Naive thymus-derived CD8-positive, alpha-beta T cell (primary cell): ENCODE measurements at places on chromosomes 2 and 18. TPM values are rescaled to one million over a fixed set of nuclear protein-coding genes. Genes with fewer than 3 reads are reported as not detected.

The EFEMP1 gene
- not detected for total RNA-seq

The FOXI3 gene
- total RNA-seq = not detected

The PLEK gene
- 3.9 TPM for total RNA-seq

The TFPI gene
- not detected for total RNA-seq

- H3K27me3 ChIP-seq = no peaks in the 10 kb centered on the region
- no peaks in the 10 kb centered on the region for H3K4me1 ChIP-seq
- no peak overlapping the region for H3K27ac ChIP-seq
- no peak for DNase-seq
- H3K4me3 ChIP-seq = no peak overlapping the region
- peaks cover 20% of the 10 kb centered on the region for H3K36me3 ChIP-seq
Observed at GRCh38 chr2:222941510-222942032, 80.7 kb downstream of the ACSL3 start.

DNA sequence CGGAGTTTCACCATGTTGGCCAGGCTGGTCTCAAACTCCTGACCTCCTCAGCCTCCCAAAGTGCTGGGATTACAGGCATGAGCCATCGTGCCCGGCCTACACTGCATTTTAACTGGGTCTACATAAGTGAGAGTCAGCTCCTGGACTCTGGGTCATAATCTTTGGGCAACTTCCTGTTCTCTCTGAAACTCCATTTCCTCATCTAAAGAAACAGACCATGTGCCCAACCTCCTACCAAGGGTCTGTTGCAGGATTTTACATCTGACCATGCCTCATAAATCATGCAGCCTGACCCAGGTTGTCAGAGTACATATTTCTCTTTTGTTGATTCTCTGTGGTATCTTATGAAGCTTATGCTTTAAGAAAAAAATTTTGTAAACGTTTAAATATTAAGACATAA lies 280.4 kb downstream of the ALPK2 start:
- no peak overlapping the region for H3K27ac ChIP-seq
- H3K36me3 ChIP-seq = no peaks in the 10 kb centered on the region
- DNase-seq = no peak
- H3K4me3 ChIP-seq = no peak overlapping the region

- no peak for DNase-seq
- no peaks in the 10 kb centered on the region for H3K36me3 ChIP-seq
- H3K27me3 ChIP-seq = no peaks in the 10 kb centered on the region
- no peak overlapping the region for H3K27ac ChIP-seq
Observed at GRCh38 chr2:195820373-195820772, 163.3 kb downstream of the SLC39A10 start.

DNA sequence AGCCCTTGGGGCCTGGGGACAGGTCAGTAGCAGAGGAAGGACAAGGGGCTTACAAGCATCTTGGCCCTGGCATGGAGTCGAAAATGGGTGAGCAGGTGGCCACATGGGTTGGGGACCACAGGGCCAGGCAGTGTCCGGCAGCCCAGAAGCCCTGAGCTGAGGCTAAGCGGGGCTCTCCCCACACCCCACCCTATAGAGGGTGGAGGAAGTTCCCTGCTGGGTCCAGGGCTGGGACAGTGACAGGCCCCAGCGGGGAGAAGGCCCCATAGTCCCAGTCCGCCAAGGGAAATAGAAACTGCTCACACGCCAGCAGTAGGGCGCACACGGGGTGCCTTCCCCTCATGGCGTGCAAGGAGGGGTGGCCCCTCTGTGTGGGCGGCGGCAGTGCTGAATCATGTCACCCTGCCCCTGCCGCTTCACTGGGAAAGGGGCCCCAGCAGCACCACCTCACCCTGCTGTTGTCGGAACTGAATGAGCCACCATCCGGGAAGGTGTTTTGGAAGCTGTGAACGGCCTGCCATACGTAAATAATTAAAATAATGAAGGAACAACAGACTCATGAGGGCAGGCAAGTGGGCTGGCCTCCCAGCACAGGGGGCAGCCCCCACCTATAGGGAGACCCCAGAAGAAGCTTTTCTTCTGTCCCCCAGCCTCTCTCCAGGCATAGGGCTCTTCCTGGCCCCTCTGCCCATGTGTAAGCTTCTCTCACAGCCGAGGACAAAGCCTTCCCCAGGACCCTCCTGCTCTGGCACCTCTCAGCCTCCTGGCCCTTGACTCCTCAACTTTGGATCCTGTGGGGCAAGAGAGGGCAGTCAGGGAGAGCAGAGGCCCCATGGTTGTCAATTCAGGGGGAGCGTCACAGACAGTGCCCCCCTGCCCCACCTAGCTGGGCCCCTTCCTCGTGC lies 12.7 kb upstream of the DUSP2 start:
- H3K4me3 ChIP-seq = peak overlapping the region; percentile 67
- DNase-seq = peak; percentile 55
- H3K27me3 ChIP-seq = no peaks in the 10 kb centered on the region

GRCh38 chr18:52869942-52870907 lies 530.2 kb downstream of the DCC start:
- H3K27me3 ChIP-seq = no peaks in the 10 kb centered on the region
- no peaks in the 10 kb centered on the region for H3K36me3 ChIP-seq
- H3K4me3 ChIP-seq = no peak overlapping the region
- H3K27ac ChIP-seq = no peak overlapping the region
- no peaks in the 10 kb centered on the region for H3K4me1 ChIP-seq

DNA sequence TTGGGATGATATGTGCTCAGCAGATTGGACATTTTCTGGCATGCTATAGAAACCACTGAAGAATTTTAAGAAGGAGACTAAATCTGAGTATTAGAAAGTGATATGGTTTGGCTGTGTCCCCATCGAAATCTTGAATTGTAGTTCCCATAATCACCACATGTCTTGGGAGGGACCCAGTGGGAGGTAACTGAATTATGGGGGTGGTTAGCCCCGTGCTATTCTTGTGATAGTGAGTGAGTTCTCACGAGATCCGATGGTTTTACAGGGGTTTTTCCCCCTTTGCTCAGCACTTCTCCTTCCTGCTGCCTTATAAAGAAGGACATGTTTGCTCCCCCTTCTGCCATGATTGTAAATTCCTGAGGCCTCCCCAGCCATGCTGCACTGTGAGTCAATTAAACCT lies 535.9 kb upstream of the VRK2 start:
- H3K4me3 ChIP-seq = no peak overlapping the region
- H3K27me3 ChIP-seq = no peaks in the 10 kb centered on the region
- no peaks in the 10 kb centered on the region for H3K4me1 ChIP-seq
- no peaks in the 10 kb centered on the region for H3K36me3 ChIP-seq
- DNase-seq = no peak
- no peak overlapping the region for H3K27ac ChIP-seq

DNA sequence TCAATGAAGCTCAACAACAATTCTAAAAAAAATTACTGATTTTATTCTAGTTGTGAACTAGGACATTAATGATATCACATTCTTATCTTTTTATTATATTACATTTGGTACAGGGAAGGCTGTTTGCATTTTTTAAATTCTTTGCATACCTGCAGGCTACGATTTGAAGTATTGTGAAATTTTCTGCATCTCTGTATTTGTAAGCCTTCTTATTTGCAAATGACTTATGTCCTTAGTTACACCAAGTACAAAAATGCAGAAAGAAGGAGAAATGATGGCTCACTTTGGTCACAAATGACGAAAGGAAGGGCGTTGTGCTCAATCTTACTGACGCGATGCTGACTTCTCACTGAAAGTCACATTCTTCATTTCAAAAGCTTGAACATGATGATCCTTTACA lies 227.5 kb upstream of the SOX11 start:
- H3K36me3 ChIP-seq = no peaks in the 10 kb centered on the region
- DNase-seq = no peak
- no peak overlapping the region for H3K27ac ChIP-seq
- H3K27me3 ChIP-seq = no peaks in the 10 kb centered on the region

- no peaks in the 10 kb centered on the region for H3K27me3 ChIP-seq
- no peak for DNase-seq
- no peak overlapping the region for H3K27ac ChIP-seq
- H3K36me3 ChIP-seq = peaks cover 20% of the 10 kb centered on the region
Observed at GRCh38 chr2:233072838-233073237, 12.7 kb downstream of the INPP5D start.

- no peaks in the 10 kb centered on the region for H3K36me3 ChIP-seq
- no peak overlapping the region for H3K4me3 ChIP-seq
- no peak for DNase-seq
- H3K4me1 ChIP-seq = no peaks in the 10 kb centered on the region
Observed at GRCh38 chr2:177667626-177668025, 275.1 kb downstream of the AGPS start.

GRCh38 chr18:72672364-72673184 lies 128.4 kb upstream of the CBLN2 start:
- H3K4me1 ChIP-seq = no peaks in the 10 kb centered on the region
- H3K27me3 ChIP-seq = peaks cover 26% of the 10 kb centered on the region
- DNase-seq = no peak
- no peak overlapping the region for H3K4me3 ChIP-seq
- no peaks in the 10 kb centered on the region for H3K36me3 ChIP-seq
- no peak overlapping the region for H3K27ac ChIP-seq
